Stimulated activated naive B cell treated with anti-CD40 and anti-IgM and Interleukin-4, amounts not matched to agents 10 μg/mL and 1 μg/mL and 100 μg/mL, for 72 hours (primary cell): ENCODE measurements at places on chromosomes 4 and X.

- DNase-seq, result no peak
Measured at GRCh38 chr4:151287409-151287808, 10.4 kb downstream of the PRSS48 start.

DNA sequence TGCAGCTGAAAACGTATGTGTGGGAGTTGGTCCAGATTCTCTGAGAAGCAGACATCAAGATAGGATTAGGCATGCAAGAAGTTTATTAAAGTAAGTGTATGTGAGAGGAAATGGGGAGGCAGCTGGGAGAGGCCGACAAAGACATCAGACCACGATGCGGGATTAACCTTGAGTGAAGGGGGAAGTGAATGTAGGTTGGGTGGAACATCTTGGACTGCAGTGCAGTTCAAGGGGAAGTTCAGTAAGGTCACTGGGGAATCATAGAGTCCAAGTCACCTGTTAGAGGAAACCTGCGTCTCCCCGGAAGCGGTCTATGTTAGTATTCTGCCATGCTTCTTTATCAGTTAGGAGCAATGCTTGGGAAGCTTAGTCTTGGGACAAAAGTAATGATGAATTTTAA lies 22.0 kb downstream of the CXCL8 start:
- DNase-seq, result no peak

DNA sequence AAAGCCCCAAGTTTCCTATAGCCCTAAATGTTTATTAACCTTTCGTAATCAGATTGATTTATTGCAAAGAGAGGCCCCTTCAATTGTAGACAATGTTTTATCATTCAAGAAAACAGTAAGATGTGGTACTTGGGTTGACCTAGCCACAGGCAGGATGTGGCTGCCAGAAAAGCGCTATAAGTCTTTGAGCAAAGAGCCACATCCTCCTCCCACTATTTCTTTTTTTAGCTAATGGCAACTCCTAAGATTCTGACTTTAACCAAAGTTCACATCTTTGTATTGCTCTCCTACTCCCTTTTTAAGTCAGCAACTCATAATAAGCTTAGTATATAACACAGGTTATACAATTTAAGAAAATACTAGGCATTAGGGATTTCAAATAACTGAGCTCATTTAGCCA lies 70.7 kb upstream of the PPP3CA start:
- DNase-seq, result peak; percentile 7

GRCh38 chr4:47359891-47360290 lies 103.6 kb downstream of the COMMD8 start:
- DNase-seq, result no peak

GRCh38 chr4:140740422-140740821 lies 15.8 kb downstream of the TBC1D9 start:
- DNase-seq, result no peak

DNA sequence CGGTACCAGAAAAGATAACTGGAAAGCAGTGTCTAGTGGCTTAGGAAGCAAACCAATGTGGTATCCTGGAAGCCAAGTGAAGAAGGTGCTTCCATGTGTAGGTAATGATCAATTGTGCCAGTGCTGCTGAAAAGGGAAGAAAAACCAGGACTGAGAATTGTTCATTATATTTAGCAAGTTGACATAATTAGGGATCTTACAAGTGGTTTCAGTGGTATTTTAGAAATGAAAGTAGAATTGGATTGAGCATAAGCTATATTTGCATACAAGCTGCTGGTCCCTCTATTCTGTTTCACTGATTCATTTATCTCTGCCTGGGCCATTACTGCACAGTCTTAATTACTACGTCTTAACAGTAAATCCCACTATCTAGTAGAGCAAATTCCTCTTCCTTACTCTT lies 32.3 kb downstream of the PRDM8 start:
- DNase-seq, result no peak

GRCh38 chr4:139853309-139853708 lies 187.7 kb downstream of the MGST2 start:
- no peak for DNase-seq

GRCh38 chr4:181345931-181346330 lies 897.3 kb upstream of the TENM3 start:
- no peak for DNase-seq

DNA sequence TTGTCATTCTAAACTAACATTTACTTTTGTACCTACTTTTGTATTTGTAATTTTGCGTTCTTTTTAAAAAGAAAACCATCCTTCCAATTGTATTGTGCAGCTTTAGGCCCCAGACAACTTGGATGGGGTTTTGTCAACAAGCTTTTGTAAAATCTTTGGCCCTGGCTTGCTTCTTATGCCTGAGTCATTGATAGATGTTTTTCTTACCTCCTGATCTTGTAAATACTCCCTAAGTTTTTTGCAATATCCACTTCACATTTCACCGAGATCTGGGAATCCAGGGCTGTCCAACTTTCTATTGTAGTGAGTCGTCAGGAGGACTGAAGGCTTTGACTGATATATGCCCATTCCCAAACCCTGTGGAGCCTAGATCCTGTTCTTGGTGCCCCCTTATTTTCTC lies 126.9 kb upstream of the GUCY1A1 start:
- DNase-seq, result no peak

- no peak for DNase-seq
Measured at GRCh38 chrX:137342969-137343368, 223.0 kb upstream of the ZIC3 start.
